NCI-H1048 (cell line): ENCODE measurements at places on chromosomes 7 and 10.

DNA sequence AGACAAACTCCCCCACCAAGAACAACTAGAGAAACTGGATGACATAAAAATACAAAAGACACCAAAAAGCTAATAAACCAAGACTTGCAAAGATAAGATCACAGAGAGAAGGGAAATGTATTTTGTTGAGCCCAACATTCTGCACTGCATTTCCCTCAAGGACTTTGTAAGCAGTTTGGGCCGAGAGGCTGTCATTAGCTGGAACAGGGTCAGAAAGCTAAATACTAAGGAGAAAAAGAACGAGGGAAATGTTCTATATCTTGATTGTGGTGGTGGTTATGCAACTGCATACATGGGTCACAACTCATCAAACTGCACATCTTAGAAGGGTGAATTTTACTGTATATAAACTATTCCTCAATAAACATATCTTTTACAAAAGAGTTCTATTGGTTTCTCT lies 315.0 kb downstream of the IPMK start:
- no peak for DNase-seq

- DNase-seq: peak; percentile 50
These were observed 45.6 kb upstream of the SUN1 start for GRCh38 chr7:786472-787255.

GRCh38 chr7:134739362-134739761 lies 40.1 kb upstream of the CALD1 start:
- no peak for DNase-seq

GRCh38 chr10:13386021-13386420 lies 37.9 kb upstream of the SEPHS1 start:
- no peak for DNase-seq

DNA sequence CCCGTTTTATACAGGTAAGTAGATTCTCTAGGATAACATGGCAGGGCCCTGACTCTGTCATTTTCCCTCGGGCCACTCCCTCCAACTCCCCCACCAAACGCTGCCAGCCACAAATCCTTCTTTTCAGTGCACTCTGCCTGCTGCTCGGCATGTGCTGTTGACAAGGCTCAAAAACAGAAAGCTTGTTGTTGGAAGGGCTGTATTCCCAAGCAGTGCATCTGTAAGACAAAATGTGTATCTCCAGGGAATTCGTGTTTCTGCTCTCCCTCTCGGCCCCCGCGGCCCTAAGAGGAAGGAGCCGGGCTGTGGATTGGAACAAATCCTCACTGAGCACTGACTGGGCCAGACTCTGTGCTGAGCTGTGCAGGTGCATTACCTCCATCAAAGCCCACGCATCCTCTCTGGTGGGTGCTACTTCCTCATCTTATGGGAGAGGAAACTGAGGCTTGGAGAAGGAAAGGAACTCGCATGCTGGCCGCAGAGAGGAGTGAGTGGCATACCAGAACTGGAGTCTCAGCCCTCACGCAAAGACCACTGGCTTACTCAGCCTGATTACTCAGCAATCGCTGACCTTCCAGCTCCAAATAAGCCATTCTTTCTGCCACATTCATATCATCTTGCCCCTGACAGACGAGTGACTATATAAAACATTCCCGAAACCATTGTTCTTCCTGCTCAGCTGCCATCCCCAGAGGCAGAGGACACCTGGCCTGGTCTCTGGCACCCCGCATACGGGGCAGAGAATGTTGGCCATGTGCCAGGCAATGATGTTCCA lies 33.5 kb upstream of the ENO4 start:
- DNase-seq: no peak

- DNase-seq: no peak
These were observed 177.3 kb downstream of the TCF7L2 start for GRCh38 chr10:113127261-113127900.

DNA sequence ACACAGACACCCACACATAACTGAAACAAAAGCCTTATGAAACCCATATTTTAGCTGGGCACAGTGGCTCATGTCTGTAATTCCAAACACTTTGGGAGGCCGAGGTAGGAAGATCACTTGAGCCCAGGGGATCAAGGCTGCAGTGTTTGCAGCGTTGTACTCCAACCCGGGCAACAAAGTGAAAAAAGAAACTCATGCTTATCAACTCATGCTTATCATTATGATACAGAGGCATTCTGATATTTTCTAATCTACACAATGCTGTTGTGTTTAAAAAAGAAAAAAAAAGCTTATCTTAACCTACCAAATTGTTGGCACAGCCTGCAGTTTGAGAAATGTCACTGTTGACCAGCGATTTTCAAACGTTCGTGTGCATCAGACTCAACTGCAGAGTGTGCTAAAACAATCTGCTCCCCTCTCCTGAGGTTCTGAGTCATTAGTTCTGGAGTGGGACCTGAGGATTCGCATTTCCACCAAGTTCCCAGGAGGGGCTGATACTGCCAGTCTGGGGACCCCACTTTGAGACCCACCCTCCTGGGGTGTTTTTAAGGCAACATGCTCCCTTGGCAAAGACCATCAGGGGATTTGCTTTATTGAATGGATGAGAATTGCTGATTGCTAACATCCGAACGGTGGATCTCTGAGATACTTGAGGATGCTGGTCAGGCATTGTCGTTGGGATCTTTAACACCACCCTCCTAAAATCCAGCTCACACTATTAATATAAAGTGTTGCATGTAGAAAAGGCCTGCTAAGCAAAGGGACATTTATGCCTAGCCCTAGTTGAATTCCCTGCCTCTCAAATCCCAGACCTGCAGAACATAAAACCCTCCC lies 16.2 kb downstream of the CHST3 start:
- DNase-seq: no peak

DNA sequence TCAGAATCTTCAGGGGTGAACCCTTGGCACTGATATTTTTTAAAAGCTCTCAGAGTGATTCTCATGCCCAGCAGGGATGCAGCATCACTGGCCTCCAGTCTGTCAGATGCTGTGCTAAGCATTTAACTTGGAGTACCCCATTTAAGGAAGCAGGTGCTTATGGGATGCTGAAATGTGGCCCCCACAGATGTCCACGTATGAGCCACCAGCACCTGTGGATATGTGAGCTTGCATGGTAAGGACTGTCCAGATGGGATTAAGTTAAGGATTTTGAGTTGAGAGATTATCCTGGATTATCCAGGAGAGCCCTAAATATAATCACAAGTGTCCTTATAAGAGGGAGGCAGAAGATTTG lies 17.7 kb downstream of the CHST3 start:
- DNase-seq: no peak

GRCh38 chr7:81583882-81584533 lies 185.8 kb downstream of the HGF start:
- DNase-seq: no peak

DNA sequence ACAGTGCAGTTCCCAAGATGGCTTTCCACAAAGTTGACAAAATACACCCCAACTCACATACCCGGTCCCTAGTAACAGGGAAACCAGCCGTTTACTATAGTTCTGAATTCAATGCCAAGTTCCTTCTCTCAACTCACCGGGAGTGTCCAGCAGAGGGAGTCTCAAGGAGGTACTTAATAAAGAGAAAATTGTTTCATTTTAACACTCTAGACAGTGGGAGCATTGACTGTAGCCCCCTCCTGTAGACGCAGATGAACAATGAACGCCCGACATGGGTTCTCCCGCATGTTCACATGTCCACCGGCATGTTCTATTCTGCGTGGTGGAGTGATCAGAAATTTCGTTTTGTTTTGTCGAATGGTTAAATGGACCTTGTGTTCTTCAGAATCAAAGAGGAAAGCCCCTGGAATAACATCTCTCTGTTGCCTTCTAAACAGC lies 1.9 kb downstream of the HIPK2 start:
- DNase-seq: peak; percentile 47

DNA sequence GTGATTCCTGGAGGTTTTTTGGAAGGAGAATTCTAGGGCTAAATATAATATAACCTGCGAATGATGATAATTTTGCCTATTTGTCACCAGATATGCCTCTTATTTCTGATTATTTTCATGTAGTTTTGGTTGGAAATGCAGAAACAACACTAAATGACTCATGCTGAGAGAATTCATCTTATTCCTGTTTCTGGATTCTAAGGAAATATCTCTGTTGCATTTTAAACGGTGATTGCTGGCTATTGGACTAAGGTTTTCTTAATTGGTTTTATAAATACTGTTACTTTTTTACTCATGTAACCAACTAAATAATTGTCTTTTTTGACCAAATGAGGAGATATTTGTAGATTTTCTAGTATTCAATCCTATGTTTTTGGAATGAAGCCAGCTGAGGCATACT lies 204.9 kb upstream of the NPSR1 start:
- no peak for DNase-seq
